ENCODE measurements at places on chromosomes 7 and 10. TPM values are rescaled to one million over a fixed set of nuclear protein-coding genes. Genes with fewer than 3 reads are reported as not detected.

The FOXK1 gene
- 31.6 TPM for total RNA-seq

The AKR1D1 gene
- total RNA-seq, result not detected

The TEX47 gene
- not detected for total RNA-seq

GRCh38 chr7:36152756-36153570, at the start of gene EEPD1:
TSS of gene EEPD1 (plus strand) at chr7:36153254. CDS start at chr7:36154325, 1,071 bp downstream.
- H3K27me3 ChIP-seq, result no peaks in the 10 kb centered on the region
- peak; percentile 100 for DNase-seq
- H3K4me3 ChIP-seq, result peak within 1 kb of the TSS; percentile 93
- H3K36me3 ChIP-seq, result no peaks in the 10 kb centered on the region

The INSYN2A gene
- total RNA-seq, result not detected

- no peaks in the 10 kb centered on the region for H3K4me1 ChIP-seq
- no peak overlapping the region for H3K27ac ChIP-seq
Measured at GRCh38 chr7:91660734-91661356, 219.7 kb downstream of the MTERF1 start.

DNA sequence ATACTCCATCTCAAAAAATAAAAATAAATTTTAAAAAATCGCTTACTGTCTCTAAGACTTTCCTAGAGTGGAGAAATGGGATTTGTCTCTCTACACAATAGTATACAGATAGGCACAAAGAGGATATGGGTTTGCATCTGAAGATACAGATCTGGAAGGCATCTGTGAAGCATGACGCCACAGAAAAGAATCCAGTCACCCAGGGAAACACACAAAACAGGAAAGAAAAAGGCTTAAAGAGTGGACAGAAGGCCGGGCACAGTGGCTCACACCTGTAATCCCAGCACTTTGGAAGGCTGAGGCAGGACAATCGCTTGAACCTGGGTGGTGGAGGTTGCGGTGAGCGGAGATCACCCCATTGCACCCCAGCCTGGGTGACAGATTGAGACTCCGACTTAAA, 61.3 kb downstream of the SKIDA1 start:
- no peaks in the 10 kb centered on the region for H3K36me3 ChIP-seq
- no peak overlapping the region for H3K27ac ChIP-seq
- DNase-seq, result no peak
- no peaks in the 10 kb centered on the region for H3K27me3 ChIP-seq
